ENCODE measurements at places on chromosomes 13 and 19.

DNA sequence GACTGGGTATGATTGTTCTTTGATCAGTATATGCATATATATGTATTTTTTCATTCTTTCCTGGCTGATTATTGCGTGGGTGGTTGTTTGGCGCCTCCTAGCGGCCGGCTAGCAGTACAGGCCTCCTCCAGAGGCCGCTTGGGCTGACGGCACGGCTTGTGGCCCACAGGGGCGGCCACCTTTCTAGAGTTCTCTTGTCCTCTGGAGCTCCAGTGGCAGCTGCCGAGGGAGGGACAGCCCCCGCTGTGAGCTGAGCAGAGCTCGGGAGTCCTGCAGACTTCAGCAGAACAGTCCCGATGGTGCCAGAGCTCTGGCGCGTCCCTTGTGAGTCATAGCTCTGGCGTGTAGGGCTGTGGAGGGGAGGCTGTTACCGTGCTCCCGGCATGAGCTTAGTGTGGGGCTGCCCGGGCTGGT lies 22.5 kb upstream of the ZNF429 start:
- DNase-seq, result peak; percentile 15

- no peak for DNase-seq
Observed at GRCh38 chr19:35043906-35044305, 2.4 kb downstream of the HPN start.

GRCh38 chr19:23262920-23263319 lies 12.7 kb upstream of the ZNF724 start:
- no peak for DNase-seq

DNA sequence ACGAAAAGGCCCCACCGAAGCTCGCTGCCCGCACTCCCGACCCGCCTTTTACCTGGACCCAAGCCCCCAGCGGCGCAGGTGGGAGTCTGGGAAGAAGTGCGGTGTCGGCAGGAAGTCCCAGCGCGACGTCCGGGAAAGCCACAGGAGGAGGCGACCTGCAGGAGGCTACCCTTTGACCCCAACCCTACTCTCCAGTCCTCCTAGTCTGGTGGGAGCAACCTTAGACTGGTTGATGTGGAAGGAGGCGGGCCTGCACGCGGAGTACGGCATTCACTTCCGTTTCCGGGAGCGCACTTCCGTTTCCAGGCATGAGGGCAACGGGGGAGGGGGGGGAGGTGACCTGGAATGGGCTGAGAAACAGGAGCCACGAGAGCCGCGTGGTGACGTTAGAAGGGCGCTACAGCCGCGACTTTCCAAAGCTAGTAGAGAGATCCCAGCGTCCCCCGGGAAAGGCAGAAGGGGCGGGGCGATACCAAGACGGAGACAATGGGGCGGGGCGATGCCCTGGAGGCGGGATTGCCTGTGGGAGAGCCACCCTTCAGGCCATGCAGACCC lies 28.5 kb downstream of the ZNF266 start:
- DNase-seq, result no peak

GRCh38 chr13:52383366-52383765 lies 22.6 kb downstream of the THSD1 start:
- DNase-seq, result no peak

- no peak for DNase-seq
Observed at GRCh38 chr13:38819053-38819452, 132.2 kb downstream of the FREM2 start.

DNA sequence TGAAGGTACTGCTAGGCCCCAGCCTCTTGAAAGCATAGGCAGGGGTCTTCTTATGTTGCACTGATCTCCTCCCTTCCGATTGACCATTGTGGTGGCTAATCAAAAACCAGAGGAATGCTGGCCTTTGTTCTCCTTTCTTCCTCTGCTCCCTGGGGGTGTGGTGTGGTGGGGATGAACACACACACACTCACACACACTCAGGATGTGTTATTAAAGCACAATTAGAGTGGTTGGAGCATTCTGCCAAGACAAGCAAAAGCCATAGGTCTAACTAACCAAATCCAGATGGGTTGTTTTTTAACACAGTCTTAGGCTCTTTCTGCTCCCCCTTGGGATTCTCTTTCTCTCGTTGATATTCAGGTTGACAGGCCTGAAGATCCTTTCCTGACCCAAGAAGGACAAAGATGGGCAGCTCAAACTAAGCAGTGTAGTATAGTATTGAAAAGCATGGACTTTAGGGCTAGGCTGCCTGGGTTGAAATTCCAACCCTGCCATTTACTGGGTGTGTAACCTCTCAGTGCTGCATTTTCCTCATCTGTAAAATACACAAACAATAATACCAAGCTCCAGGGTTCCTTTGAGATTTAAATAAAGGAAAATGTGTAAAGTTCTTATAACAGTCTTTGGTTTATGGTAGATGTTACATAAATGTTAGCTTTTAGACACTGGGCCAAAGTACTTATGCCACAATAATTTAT lies 25.5 kb upstream of the DGKH start:
- no peak for DNase-seq

DNA sequence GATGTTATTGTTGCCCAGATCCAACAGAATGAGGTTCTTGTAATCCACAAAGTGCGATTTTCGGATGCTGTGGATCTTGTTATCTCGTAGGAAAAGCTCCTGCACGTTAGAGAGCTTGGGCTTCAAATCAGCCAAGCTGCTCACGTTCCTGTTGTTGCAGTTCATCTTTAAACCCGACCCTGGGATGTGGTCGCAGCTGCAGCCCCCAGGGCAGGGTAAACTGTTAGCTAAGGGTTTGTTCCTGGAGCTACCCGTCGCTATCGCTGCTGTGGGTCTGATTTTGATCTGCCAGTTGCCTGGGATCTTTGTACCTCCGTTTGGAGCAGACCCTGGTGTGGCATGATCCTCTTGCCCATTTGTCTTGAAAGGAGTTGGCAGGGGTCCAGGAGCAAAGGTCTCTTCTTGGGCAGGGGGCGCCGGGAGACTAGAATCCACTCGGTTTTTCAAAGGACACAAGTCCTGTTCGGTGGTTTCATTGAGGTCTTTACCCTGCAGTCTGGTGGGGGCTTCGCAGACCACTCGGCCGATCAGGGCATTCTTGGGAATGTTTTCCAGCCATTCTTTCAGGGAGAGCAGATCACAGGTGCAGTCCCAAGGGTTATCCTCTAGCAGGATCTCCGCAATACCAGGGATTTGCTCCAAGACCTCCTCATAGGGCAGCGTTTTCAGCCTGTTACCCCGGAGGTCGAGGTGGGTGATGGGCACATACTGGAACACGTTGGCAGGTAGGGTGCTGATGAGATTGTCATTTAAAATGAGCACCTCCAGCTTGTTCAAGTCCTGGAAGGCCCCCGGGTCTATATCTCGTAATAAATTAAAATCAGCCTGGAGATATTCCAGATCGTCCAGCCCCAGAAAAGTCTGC lies 1.8 kb downstream of the SLITRK1 start:
- DNase-seq, result no peak

DNA sequence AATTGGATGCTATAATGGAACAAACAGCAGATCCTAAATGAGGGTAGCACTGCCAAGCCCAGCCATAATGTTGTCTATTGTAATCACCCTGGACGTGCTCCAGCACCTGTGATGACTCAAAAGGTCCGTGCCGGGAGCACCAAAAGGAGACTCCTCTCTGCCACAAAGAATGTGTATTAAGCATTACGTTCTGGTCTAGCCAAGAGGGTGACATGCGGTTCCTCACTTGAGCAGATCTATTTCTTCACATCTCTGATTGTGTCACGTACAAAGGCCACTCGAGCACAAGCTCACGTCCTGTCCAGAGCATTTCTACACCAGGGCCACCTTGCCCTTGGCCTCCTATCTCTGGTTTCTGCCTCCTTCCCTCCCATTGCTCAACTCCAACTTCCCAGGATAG lies 219.9 kb upstream of the IRS2 start:
- DNase-seq, result peak; percentile 70

GRCh38 chr19:10295305-10295846 lies 5.6 kb downstream of the ICAM5 start:
- no peak for DNase-seq
